ENCODE measurements at places on chromosomes 1 and 21.
A peak's percentile ranks its signal among the peaks of the same experiment; 100 is the strongest.

GRCh38 chr1:41662765-41663437 is 178.4 kb upstream of the EDN2 start:
- DNase-seq: peak; percentile 73

DNA sequence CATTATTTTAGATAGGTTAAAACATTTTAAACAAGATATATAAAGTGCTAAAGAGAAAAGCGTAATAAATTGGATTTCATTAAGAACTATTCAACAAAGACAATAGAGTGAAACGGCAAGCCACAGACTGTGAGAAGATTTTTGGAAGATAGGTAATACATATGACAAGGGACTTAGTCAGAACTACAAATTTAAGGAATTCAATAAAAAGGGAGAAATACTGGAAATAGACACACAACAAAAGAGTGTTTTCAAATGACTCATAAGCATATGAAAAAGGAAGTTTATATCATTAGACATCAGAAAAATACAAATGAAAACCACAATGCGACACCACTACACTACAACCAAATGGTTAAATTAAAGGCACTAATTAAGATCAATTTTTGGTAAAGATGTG is 90.5 kb downstream of the GDAP2 start:
- no peak for DNase-seq

- no peak for DNase-seq
Measured at GRCh38 chr1:175171036-175171913, 21.3 kb downstream of the KIAA0040 start.

DNA sequence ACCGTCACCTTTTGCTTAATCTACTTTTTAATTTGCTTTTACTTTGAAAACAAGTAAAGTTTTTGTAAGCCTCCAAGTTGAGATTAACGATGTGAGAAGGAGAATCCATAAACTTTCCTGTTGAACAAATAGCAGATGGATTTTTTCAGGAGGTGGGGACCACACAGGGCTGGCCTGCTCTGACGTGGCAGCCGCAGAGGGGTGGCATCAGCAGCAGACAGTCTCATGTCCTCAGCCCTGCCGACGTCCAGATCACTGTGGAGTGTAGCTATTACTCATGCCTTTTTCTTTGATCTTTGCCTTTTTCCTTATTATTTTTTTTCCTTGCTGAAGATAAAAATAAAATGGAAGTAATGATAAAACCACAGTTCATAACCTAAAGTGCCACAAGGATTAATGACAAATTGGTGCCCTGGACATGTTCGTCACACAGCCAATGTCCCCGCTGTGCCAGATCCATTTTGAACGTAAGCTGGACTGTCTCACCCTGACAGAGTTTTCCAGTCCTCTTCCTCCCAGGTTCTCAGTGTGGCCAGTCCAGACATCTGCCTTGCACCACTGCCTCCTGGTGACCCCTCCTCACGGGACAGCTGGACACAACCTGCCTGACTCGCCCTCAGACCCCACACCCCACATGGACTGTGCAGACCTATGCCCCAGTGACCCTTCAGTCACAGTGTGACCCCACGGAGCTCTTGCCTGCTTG is 15.4 kb upstream of the ZBTB21 start:
- no peak for DNase-seq

DNA sequence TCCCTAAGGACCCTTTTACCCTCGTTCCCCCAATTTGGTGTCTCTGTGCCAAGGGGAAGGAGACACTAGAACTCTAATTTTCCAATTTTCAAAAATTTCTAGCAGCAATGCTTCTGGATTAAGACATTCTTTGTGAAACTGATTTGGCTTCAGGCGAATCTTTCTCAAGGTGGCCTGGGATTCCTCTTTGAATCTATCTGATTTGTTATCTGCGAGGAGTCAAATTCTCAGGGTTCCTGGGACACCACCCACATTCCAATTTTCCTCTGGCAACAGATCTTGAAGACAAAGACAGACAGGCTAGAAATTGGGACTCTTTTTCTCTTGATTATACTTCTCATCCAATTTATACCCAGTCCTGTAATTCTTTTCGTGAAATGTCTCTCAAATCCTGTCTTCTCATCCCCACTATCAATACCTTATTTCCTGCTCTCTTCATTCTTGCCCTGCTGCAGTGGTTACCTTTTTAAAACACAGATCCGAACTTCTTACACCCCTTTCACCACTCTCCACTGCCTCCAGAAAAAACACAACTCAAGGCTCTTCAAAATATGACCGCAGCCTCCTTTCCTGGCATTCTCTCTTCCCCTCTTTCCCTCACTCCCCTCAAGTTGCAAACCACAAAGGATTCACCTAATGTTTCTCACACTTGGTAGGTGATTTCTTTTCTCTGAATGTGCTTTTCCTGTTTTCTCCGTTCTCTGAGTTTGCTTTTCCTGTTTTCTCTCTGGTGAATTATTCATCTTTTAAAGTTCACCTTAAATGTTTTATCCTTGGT is 2.7 kb upstream of the MPZL1 start:
- DNase-seq: no peak

- DNase-seq: no peak
Measured at GRCh38 chr1:36835017-36835695, 199.2 kb downstream of the GRIK3 start.

DNA sequence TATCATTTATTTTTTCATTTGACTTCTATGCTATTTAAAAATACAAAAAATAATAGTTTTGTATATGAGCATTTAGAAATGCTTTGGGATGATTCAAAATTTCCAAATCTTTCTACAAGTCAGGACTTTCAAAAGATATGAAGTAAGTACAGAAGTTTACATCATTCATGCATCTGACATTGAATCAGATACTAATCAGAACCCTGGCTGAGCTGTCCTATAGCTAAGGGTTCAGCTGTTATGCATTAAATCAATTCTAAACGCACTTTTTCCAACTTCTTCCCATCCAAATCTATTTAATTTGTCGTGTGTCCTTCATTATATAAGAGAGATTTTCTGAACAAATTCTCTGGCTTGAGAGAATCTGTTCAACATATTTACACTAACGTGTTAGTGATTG is 779.4 kb downstream of the LTN1 start:
- DNase-seq: no peak

- no peak for DNase-seq
Measured at GRCh38 chr1:14835725-14836124, 237.2 kb downstream of the KAZN start.

DNA sequence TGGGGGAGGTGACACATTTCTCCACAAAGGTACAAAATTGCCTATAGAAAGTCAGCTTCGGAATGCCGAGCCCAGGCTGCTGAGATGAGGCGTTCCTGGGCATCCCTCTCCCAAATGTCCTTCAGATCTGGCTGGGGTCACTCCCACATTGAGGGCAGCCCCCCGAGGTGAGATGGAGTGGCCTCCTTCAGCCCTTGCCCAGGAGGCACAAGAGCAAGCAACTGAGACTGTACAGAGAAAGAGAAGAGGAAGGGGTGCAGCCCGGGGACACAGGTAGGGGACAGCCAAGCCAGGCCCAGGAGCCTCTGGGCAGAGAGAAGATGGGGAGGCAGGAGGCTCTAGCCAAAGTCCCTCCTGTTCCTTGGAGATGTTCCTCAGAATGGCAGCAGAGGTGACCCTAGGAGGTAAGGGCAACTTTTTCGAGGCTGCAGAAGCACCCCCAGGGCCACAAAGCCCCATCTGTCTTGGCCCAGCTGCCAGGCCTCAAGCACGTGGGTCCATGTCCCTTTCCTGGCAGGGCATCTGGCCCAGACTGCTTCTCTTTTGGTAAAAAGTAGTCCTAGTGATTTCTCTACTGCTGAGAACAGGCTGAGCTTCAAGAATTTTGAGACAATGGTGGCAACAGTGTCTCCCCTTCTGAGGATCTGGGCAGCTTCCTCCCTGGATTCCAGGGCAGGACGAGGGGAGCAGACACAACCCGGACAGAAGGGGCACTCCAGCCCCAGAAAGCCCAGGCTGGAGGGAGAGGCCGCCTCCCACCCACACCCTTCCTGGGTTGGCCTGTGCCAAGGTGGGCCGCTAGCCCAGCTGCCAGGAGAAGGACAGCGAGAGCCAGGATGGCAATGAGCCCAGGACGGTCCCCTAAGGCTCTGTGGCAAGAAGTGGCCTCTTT is 68.0 kb downstream of the LRRN2 start:
- DNase-seq: no peak

GRCh38 chr1:2965676-2966075 is 55.6 kb upstream of the ACTRT2 start:
- no peak for DNase-seq

DNA sequence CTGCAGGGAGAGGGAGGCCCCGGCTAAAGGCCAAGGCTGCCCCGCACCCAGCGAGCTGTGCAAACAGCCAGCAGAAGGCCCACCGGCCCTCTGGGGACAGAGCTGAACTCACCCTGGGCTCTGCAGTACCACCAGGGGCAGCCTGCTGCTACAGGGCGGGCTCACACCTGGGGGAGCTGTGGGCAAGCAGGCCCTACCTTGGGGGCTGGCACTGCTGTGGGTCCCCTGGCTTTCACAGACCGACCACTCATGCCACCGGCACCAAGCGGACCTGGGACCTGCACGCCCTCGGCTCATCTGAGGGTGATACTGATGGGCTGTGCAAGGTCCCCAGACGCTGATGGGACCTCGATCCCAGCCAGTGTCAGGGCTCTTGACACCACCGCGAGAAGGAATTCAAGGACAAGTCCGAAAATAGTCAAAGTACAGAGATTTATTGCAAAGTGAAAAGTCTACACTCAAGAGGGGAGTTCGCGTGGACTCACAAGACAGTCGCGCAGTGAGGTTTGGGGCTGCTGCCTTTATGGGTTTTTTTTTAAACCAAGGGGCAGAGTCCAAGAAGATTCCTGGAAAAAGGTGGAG is 61.0 kb upstream of the ADARB1 start:
- DNase-seq: no peak

GRCh38 chr1:225816643-225817538 is 7.0 kb downstream of the EPHX1 start:
- DNase-seq: no peak

DNA sequence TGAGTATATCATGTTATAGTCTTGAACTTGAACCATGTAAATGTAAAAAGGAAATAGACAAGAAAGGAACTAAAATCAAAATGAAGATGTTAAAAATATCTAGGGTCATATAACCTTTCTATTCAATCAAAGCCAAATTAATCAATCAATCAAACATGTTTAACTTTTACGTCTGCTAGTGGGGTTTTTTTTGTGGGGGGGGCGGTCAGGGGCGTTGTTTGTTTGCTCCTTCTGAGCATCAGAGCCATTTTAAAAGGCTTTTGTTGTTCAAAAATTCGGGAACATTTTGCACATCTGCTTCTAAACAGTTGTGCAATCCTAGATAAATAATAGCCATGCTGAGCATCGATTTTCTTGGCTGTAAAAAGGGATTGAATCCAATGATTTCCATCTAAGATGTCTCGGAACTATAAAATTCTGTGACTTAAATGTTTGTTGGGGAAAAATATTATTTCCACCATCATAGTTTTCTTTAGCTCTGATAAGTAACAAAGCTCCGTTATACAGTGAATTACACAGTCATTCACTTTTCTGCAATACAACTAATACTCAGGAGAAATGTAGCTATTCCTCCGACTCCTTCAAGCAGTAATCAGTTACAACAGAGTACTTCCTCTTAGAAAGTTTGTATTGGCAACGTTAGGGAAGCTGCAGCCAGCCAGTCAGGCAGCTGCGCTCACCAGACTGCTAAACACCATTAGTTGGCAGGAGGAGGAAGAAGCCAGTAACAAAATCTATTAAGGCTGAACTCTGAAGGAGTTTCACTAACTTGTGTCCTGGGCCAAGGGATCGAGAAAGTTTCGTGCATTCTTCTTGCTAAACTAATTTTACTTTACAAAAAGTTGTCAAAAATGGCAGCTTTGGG is 2.2 kb downstream of the SPATA6 start:
- DNase-seq: no peak

DNA sequence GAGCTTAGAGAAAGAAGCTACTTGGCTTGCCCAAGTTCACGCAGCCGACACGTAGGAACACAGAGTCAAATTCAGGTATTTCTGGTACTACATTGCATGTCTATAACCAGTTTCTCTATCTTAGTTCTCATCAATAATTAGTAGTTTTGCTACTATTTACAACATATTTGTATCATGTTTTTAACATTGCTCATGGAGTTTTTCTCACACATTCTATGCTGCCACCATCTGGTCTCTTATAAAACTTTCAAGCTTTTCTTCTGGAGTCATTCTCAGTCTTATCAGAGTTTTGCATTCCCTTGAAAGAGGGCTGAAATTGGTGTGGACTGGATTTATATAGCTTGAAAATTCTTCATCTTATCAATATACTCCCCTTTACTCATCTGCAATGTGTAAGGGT is 118.8 kb upstream of the PALMD start:
- DNase-seq: no peak

- no peak for DNase-seq
Measured at GRCh38 chr1:67213164-67213563, 46.9 kb downstream of the IL23R start.

- DNase-seq: no peak
Measured at GRCh38 chr1:42886046-42886739, 39.8 kb downstream of the ZNF691 start.

- no peak for DNase-seq
Measured at GRCh38 chr1:191888996-191889622, 269.2 kb upstream of the RGS18 start.

DNA sequence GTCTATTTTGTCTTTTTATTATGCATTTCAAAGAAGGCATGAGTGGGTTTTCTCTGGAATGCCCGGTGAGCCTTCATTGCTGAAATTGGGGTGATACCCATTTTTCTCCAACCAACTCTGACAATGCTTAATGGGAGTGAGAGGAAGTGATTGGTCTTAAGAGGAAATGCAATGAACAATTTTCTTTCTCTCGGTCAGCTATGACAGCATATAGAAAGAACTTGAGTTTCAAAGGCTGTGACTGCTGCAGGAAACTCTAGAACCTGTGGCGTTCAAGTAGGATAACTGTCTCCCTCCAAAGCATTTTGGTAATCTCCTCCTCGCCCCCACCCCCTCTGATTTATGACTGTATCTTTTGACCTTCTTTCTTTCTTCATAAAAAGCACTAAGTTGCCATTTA is 155.9 kb downstream of the LYPLAL1 start:
- DNase-seq: no peak

- DNase-seq: no peak
Measured at GRCh38 chr1:6157528-6158174, 22.5 kb downstream of the CHD5 start.

GRCh38 chr21:46628868-46629267 is 6.6 kb upstream of the PRMT2 start:
- DNase-seq: no peak

- no peak for DNase-seq
Measured at GRCh38 chr1:76494807-76495206, 372.5 kb upstream of the ST6GALNAC5 start.

GRCh38 chr1:183039985-183040447 is 16.8 kb downstream of the LAMC1 start:
- no peak for DNase-seq

DNA sequence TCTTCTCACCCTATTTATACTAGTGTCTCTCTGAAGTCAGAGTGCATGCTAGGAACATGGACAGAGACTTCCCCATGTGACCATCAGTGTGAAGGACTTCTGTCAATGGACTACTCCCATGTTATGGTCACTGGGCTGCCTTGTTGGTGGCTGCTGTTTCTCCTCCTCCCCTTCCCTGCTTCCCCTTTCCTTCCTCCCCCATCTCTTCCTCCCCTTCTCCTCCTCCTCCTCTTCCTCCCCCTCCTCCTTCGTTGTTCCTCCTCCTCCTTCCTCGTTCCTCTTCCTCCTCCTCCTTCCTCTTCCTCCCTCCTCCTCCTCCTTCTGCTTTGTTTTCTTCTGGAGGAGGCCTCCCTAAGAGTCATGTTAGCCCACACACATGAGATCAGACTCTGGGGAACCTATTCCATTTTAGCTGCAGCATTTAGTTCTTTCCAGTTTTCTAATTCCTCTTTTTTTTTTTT is 35.8 kb downstream of the IER5 start:
- no peak for DNase-seq

- DNase-seq: no peak
Measured at GRCh38 chr1:182909578-182909977, 43.4 kb downstream of the SHCBP1L start.

Data from type B pancreatic cell (in vitro differentiated cells).